ENCODE measurements at places on chromosomes 11 and 22.

GRCh38 chr11:1927026-1927847 lies 7.7 kb downstream of the TNNT3 start:
- no peak for DNase-seq

DNA sequence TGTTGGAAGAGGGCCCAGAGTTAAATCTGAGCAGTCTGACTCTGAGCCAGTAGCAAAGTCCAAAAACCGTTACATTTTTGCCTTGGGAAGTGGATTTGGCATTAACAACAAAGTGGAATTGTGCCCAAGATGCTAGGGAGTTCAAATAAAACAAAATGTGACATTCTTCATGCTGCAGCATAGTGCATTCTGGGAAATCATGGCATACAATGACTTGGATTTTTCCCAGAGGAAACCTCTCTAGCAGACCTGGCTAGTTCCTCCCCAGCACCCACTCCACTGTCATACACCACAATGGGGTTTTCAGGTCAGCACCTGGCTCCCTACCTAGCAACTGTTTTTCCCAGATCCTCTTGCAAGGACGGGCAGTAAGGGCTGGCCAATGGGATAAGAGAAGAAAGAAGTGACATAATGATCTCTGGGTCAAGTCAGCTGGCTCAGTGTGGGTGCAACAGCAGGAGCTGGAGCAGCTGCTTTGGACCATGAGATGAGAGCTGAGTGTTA lies 24.8 kb upstream of the CYB5R3 start:
- DNase-seq: no peak

GRCh38 chr11:16347928-16348685 lies 8.2 kb downstream of the SOX6 start:
- DNase-seq: no peak

DNA sequence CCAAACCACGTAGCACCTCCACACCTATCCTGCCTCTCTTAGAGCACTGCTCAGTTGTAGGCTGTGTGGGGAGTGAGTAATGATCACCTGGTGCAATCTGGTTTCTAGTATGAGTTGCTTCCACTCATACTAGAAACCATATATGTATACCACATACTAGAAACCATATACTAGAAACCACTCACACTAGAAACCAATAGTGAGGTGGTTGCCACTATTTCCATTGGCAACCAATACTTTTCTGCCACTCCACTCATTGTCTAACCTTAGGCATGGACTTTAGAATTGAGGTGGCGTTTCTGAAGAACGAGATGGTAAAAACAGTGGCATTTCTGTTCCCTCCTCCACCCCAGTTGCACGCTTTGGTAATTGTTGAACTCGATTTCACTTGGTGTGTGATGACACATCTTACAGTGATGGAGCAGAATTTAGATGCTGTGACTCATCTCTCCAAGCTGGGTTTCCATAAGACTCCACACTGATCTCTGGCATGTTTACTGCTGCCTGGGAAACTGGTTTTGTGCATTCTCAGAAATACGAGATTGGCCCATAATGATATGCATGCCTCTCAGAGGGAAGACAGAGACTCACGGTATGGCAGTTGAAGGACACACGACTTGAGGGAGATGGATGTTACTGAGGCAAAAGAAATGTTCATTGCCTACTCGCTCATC lies 82.9 kb downstream of the KIRREL3 start:
- DNase-seq: peak; percentile 97

GRCh38 chr11:78740199-78741071 lies 165.8 kb upstream of the NARS2 start:
- DNase-seq: no peak

- DNase-seq: no peak
These were observed 6.1 kb downstream of the CAPN5 start for GRCh38 chr11:77072851-77073327.

DNA sequence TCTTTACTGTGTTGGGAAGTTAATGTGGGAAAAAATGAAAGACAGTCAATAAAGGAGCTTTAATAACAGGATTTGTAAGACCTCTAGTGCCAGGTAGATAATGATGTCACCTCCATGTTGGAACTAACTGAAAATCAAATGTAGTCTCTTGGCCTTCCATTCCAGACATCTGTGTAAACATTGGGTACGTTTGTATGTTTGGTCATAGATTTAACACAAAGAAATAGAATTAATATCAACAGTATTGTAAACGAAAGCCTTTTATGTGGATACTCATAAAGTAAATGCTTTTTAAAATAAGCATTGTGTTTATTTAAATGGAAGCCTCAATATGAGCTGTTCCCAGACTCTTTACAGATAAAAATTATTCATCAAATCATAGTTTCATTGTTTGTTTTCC lies 605.7 kb downstream of the METTL15 start:
- DNase-seq: no peak

- DNase-seq: no peak
These were observed at the start of gene SLC1A2 for GRCh38 chr11:35419184-35419829. Gene SLC1A2, minus strand, starts transcription at chr11:35419558. Its CDS starts 592 bp downstream, at chr11:35418966.

DNA sequence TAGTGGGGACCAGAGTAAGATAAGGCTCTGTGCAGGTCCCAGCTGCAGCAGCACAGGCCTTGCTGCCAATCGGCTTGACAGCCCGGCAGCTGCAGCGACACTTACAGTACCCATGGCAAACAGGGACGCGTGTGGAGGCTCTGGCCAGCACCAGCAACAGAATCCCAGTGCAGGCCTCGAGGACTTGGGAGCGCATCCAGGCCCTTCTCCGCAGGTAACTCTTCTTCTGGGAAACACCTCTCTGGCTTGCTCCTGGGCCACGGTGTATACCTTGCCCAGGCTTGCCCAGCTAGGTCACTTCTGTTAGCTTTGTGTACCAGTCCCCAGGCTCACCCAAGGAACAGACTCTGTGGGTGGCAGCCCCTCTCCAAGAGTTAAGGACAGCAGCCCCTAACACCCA lies 126.7 kb downstream of the CTTN start:
- DNase-seq: no peak

DNA sequence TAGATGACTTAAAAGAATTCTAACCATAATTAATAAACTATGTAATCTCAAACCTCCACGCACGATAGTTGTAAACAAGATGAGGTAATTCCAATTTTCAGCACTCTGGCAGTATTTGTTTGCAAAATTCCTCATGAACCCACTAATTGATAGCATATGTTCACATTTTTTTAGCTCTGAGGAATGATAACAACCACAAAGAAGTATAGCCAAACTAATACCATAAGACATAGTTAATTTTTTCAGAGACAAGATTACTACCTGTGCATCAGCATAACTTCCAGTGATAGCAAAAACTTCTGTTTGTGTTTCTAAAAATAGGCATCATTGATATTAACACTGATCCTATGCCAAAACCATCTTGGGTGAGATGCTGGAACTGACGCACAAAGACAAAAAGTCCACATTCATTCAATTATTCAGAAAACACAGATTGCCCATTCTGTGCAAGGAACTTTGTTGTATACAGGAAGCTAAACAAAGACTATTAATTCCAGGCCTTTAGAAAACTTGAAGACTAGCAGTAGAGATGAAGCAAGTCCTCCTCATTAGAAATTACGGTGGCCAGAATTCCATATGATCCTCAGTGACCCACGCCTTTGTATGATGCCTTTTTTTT lies 57.7 kb downstream of the PDGFD start:
- DNase-seq: peak; percentile 24

- no peak for DNase-seq
These were observed 2.2 kb downstream of the SULT4A1 start for GRCh38 chr22:43860126-43860525.

- DNase-seq: no peak
These were observed 311.5 kb downstream of the NTM start for GRCh38 chr11:131681920-131682319.

DNA sequence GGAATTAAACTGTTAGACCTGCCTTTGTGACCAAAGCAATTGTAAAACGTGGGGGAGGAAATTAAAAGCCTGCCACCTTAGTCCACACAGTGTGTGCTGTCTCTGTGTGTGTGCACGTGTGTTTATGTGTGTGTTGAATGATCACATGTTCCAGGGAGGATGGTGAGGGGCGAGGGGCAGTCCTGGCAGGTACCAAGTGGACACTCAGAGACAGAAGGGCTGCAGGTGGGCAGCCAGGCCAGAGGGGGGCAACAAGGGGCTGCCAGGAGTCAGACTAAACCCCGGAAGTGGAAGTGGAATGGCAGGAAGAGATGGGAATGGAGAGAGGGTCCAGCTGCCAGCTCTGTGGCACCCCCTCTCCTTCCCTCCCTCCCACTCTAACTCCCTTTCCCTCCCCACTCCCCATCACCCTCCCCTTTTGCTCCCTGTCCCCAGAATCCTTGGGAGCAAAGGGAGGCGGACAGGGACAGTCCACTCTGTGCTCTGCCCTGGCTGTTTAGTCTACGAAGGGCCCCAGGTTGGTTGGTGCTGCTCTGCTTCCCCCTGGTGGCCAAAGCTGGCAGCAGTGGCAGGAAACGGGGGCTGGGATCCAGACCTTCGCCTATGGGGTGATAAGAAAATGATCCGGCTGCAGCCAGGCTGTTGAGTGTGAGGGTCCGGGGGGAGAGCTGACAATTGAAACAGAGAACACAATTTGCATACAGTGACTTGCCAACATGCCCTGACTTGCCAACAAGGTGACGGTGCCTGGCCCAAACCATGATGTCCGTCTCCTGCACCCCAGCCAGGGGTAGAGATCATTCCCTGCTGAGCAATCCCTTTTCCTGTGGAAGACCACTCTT lies 24.4 kb downstream of the P2RY2 start:
- no peak for DNase-seq

- DNase-seq: no peak
These were observed 291.3 kb downstream of the TBC1D22A start for GRCh38 chr22:47053726-47054141.

DNA sequence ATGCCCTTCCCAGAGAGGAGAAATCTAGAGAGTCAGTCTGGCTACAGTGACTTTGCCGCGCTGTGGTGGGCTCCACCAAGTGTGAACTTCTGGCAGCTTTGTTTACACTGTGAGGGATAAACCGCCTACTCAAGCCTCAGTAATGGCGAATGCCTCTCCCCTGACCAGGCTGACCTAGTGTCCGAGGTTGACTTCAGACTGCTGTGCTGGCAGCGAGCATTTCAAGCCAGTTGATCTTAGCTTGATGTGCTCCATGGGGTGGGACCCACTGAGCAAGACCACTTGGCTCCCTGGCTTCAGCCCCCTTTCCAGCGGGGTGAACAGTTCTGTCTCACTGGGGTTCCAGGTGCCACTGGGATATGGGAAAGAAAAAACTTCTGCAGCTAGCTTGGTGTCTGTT lies 38.6 kb upstream of the PTH start:
- no peak for DNase-seq

DNA sequence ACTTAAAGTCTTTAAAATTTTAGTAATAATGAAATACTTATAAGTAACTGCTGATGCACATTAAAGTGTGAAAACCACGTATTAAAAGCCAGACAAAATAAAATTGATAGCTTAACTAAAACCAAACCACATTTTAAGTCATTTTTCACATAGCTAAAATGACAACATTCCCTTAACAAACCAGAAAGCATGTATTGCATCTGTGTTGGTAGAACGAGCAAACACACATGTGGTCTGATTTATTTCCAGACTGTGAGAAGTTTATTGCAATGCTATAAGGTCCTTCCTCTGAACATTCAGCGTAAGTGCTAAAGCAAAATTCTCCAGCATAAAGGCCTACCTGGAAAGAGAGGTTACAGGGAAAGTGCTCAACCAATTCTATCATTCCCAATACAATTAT lies 57.8 kb downstream of the ARHGAP20 start:
- no peak for DNase-seq
